ENCODE measurements at places on chromosomes 7 and 10.

DNA sequence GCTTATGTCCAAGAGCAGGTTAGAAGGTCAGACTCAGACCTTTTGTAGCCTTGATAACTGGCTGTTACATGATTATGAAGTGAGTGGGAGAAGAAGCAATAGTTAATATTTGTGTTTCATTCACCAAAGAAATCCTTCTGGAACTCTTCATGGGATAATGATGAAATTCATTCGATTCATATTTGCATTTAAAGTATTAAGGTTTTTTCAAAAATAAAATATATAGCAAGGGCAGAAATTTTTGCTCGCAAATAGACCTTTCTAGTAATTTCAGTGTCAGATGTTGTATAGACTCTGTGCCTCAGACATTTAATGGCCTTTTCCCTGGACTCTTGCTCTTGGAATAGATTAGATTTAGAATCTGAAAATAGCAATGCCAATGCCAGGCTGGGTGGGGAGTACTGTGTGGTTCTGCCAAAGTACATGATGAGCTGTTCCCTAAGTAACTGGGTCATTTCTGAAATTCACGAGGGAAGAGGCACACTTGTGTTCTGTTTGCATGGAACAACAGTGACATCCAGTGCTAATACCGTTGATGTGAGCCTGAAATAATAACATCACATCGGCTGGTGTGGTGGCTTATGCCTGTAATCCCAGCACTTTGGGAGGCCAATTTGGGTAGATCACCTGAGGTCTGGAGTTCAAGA lies 119.2 kb downstream of the MBL2 start:
- DNase-seq, result no peak

DNA sequence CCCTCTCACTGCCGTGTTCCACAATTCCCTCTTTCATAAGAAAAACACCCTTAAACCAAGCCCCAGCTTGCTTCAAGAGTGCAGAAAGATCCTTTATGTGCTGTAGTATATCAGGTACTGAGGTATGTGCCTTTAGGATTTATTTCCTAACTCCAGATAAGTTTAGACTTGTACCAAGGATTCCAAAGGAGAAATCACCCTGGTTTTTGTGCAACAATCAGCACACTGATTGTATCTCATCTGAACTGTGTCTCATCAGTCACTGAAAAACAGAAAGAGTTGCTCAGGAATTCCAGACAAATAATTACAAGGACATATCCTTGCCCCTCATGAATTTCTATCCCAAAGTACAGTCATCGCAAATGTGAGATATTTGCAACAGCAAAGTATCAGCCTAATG lies 77.2 kb upstream of the PTPRZ1 start:
- DNase-seq, result no peak

DNA sequence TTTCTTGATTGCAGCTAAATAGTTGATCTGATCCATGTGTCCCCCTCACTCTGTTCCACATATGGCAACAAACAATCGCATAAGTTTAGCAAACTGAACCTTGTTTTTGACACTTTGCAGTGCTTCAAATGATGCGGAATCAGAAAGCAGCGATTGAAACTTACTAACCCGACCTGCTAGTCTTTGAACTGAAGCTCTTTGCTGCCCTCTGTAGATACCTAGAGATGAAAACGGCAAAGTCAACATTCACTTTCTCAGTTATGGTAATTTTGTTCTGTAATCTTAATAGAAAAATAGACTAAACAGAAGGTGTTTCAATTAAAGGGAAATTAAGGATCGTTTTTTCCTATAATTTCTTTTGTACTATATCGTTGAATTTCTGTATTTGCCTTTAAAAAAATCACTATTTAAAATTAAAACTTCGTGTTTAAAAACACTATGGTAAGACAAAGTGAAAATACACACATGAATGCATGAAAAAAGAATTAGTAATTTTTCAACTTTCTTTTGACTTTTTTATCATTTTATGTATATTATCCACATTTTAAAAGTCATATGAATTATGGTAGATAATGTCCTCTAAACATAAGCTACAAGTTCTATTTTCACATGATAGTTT lies 276.5 kb downstream of the MAGI2 start:
- DNase-seq, result no peak

GRCh38 chr10:86878983-86879713 lies 78.3 kb downstream of the MMRN2 start:
- no peak for DNase-seq

- DNase-seq, result no peak
Observed at GRCh38 chr7:133015888-133016287, 66.0 kb downstream of the CHCHD3 start.

GRCh38 chr10:71143170-71143569 lies 69.2 kb upstream of the UNC5B start:
- DNase-seq, result no peak

DNA sequence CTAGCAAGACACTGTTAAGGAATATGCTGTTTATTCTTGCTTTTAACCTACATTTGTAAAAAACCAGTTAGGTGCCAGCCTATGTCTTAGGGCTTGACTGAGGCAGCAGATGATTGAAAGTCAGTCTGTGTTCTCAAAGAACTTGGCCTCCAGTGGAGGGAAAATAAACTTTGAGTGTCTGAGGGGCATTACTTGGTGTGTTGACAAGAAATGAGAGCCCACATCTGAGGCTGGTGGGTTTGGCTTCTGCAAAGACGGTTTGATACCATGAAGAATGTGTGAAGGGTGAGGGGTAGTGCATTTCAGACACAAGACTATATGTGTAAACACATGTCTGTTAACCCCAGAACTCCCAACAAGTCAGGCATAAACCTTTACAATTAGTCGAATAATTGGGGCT lies 28.5 kb downstream of the CCSER2 start:
- DNase-seq, result no peak

GRCh38 chr7:23373151-23374004 lies 74.2 kb downstream of the MALSU1 start:
- DNase-seq, result no peak
